ENCODE measurements at places on chromosomes 1 and 21. TPM values are rescaled to one million over a fixed set of nuclear protein-coding genes. Genes with fewer than 3 reads are reported as not detected.

DNA sequence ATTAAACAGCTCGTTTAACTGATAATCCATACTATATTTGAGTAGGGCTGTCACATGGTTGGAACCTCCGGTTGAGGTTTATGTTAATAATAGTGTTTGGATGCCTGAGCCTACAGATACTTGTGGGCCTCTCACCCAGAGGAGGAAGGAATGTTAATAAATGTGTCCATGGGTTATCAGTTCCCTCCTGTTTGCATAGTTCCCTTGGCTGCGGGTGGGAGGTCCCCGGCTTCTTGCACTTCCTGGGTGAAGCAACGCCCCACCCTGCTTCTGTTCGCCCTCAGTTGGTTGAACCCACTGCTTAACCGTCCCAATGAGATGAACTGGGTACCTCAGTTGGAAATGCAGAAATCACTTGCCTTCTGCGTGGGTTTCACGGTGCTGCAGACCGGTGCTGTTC is 23.6 kb upstream of the GBP1 start:
- DNase-seq = no peak

- DNase-seq = no peak
These were observed 15.5 kb downstream of the CSMD2 start for GRCh38 chr1:34149501-34149900.

SPRR3 gene
- not detected for total RNA-seq

LDLRAD1 gene
- not detected for total RNA-seq

PPM1J gene
- total RNA-seq = 6.2 TPM

DNA sequence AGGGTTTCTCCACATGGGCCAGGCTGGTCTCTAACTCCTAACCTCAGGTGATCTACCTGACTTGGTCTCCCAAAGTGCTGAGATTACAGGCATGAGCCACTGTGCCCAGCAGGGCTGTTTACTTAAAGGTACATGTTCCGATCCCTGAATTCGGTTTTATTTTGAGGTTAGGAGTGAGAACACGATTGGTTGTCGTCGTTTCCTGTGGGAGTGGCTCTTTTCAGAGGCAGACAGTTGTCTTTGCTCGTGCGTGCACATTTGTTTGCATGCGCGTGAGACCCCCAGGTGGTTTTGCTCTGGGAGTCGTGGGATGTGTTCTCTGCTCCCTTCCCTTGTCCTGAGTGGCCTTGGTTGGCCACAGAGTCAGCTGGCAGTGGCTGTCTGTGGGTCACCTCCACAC is 60.2 kb downstream of the SKI start:
- DNase-seq = no peak

- no peak for DNase-seq
These were observed 102.0 kb downstream of the CRYAA start for GRCh38 chr21:43270800-43271301.

GRCh38 chr1:26533951-26534509 is 4.5 kb downstream of the RPS6KA1 start:
- no peak for DNase-seq

FAF1 gene
- total RNA-seq = 72.8 TPM

DNA sequence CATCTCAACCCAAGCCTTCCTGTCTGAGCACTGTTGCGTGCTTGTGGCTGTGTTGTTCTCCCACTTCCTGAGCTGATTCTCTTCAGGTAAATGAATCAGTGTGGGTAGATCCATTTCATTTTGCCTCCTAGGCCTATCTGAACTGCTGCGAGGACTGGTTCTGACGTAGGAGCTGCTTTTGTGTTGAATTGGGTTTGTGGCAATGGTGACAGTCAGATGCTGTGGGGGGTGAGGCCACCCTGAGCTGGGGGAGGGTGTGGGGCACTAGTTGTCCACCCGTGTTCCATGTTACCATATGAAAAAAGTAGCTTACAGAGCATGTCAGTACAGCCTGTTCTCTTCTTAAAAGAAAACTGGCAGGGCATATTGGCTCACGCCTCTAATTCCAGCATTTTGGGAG is 81.5 kb downstream of the MRPS6 start:
- DNase-seq = no peak

ERICH3 gene
- total RNA-seq = not detected

TRIM58 gene
- 1.2 TPM for total RNA-seq

- DNase-seq = no peak
These were observed 96.9 kb downstream of the RGL1 start for GRCh38 chr1:183901748-183902330.

- no peak for DNase-seq
These were observed 2.3 kb upstream of the MOB3C start for GRCh38 chr1:46618754-46619415.

GRCh38 chr1:33502726-33503125 is 30.3 kb downstream of the ZSCAN20 start:
- peak; percentile 58 for DNase-seq

MAP3K21 gene
- total RNA-seq = 6.3 TPM

DNA sequence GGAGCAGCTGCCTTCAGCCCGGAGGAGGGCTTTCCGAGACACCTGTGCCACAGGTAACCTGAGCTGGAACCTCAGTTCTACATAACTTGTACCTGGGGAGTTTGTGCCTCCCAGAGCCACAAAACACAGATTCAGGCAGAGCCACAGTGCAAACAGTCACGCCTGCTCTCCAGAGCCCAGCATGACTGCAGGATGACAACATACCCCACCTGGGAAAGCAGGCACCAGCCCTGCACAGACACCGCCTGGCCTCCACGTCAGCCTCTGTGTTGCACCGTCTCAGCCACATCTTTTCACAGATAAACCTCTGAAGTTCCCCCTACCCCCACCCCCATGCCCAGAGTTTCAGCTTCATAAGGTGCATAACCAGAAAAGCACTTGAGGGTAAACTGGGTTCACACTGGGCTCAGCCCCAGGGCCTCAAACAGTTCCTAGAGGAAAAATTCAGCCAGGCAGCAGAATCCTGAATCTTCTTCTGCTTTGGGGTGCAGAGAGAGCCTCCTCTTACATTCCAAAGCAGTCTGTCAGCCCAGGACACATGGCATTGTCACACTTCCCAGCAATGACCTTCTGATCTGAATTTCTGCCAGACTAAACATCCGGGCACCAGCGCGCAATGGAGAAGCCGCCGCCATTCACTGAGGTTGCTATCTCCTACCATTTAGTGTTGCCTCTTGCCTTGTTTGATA is 229.5 kb downstream of the TOMM20 start:
- no peak for DNase-seq

GRCh38 chr1:86714159-86714558 is 9.8 kb downstream of the SH3GLB1 start:
- DNase-seq = no peak

DNA sequence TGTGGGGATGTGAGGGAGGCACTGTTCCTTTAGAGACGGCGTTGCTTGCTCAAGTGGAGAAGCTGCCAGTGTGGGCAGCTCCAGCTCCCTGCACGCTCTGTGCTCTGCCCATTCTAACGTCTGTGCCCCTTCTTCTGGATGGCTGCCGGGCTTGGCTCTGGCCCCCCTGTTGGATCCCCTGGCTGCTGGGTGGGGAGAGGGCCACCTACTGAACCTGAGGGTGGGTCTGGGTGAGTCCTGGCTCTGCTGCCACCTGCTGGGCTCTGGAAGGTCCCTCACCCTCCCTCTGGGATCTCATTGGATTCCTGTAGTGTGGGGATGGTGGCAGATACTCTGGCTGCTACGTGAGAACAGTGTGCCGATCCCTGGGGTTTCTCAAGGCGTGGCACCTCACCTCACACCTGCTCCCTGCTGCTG is 5.0 kb downstream of the PFKL start:
- DNase-seq = no peak

DNA sequence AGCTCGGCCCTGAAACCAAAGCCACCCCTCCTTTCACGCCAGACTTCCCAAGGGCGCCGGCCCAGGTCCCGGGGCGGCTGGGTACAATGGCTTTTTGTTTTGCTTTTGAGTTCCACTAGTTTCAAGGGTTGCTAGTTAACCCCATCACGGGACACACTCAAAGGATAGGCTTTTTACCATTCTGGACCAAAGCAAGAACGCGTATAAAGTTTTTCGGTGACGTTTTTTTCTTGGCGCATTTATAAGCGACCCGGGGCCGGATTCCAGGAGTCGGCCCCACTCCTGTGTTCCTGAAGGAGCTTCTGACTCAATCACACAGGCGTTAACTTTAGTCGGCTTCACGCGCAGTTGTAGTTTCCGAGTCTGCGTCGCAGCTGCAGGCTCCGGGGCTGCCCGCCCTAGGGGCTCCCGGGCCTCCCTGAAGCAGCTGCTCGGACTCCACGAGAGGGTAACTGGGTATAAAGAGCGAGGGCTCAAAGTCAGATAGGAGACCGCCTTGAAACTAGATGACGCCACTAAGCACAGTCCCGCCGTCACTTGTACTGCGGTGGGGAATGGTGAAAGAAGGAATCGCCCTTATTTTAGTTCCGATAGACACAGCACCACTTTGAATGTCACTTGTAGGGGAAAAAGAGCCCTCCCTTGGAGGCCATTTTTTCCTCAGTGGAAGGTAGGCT is 707 bp upstream of the KLHL21 start:
- DNase-seq = peak; percentile 75

DNA sequence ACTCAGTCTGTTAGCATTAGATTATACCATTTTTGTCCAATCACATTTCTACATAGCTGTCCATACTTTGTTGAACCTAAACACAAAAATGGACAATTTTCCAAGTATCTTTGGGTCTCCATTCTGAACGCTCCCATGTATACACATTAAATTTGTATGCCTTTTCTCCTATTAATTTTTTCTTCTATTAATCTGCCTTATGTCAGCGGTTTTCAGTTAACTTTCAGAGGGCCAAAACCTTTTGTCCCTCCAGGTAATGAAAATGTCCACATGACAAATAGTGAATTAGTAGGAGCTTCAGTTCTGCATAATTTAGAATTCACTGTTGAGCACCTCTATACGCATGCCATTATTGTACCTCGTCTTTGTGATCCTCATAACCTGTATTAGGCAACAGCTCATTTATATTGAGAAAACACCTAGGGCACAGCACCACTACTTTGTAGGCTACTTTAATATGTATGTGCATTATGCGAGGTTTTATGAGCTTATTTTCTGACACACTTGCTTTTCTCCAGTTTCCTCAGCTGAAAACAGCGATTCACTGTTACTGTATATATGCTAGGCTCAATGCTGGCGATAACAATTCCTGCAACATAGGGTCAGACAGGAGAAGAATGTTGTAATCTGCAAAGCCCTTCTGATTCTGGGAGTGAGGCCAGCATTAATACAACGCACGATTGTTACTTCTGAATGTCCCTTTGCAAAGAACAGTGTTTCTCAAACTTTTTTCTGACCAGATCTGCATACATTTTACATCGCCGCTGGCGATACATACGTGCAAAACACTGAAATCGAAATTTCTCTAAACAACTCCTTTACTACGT is 1.1 kb upstream of the ABCD3 start:
- peak; percentile 77 for DNase-seq

DNA sequence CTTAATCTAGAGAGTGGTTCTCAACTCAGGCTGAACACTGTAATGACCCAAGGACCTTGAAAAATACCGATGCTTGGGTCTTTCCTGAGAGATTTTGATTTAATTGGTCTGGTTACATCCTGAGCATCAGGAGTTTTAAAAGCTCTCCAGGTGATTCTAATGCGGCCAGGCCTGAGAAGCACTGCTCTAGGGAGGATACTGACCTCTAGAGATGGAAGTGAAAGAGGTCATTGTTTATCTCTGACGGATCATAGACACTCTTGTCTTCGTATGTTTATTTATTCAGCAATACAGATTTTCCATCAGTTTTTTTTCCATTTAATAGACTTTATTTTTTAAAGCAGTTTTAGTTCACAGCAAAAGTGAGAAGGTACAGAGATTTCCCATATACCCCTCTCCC is 54.5 kb upstream of the IGSF5 start:
- no peak for DNase-seq

MAB21L3 gene
- total RNA-seq = 1.0 TPM

- DNase-seq = no peak
These were observed 20.8 kb downstream of the MTR start for GRCh38 chr1:236815941-236816340.

DNA sequence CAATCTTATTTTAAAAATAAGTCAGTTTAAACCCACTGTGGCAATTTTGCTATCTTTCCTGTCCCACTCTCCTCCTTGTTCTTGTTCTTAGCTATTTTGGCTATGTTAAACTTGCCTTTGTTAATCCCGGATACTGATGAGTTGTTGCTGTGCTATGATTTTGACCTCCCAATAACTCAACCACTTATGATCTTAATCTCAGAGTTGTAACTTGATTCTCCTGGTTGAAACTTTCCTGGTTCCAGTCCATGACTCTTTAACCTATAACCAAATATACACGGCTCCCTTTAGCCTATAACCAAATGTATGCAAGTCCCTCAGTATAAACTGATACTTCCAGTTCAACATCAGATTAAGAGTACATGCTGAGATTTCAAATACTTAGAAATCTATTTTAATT is 15.6 kb upstream of the ACADM start:
- DNase-seq = no peak

- no peak for DNase-seq
These were observed 5.8 kb downstream of the MAPKAPK2 start for GRCh38 chr1:206690516-206690915.

KPRP gene
- total RNA-seq = not detected

DNA sequence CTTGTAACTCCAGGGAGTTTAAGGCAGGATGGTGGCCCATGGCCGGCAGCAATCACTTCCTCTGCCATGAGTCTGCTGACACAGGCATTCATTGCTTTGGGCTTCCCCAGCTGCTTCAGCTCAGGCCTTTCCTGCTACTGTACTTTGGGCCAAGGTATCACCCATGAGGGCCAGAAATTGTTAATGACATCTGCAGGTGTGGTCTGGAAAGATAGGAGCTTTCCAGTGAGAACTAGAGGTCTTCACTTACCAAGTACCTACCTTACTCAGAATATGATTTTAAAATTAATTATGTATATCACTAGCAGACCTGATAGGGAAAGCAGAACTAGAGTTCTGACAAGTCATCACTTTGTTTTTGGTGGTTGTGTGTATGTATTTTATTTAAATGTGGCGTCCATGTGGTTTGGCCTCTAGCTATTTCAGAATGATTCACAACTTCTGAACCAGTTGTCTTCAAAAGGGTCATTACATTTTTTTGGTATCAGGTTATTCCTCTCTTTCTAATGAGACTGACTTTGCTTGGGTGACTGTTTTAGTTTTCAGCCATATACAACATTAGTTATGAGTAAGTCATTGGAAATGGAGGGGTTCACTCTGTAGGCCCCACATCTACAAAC is 2.7 kb downstream of the RGL1 start:
- peak; percentile 83 for DNase-seq

MYOC gene
- total RNA-seq = not detected

DNA sequence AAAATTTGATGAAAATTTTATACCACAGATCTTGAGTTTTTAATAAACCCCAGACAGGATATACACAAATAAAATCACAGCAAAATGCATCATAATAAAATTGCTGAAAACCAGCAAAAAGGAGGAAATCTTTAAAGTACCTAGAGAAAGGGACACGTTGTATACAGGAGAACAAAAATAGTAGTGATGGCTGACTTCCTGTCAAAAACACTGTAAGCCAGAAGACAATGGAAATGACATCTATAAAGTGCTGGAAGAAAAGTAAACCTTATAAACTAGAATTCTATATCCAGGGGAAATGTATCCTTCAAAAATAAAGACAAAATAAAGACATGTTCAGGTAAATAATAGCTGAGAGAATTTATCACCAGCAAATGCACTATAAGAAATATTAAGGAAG is 14.6 kb upstream of the PTGFRN start:
- DNase-seq = no peak

- no peak for DNase-seq
These were observed 3.6 kb downstream of the PRDM16 start for GRCh38 chr1:3072391-3073185.

CLDN14 gene
- not detected for total RNA-seq
